H4 (cell line): ENCODE measurements at places on chromosomes 2 and 18.

DNA sequence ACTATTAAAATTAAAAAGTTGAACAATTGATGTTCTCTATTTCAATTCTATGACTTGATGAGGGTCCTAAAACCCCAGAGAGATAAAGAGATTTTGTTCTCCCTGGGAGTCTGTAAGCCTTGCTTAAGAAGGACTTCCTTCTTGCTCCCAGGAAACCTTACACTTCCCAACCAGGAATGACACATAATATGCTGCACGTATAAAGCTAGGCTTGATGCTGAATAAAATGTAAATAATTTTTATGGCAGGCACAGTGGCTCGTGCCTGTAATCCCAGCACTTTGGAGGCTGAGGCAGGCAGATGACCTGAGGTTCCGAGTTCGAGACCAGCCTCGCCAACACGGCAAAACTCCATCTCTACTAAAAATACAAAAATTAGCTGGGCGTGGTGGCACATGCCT lies 27.8 kb downstream of the SPIRE1 start:
- DNase-seq = peak; percentile 27

DNA sequence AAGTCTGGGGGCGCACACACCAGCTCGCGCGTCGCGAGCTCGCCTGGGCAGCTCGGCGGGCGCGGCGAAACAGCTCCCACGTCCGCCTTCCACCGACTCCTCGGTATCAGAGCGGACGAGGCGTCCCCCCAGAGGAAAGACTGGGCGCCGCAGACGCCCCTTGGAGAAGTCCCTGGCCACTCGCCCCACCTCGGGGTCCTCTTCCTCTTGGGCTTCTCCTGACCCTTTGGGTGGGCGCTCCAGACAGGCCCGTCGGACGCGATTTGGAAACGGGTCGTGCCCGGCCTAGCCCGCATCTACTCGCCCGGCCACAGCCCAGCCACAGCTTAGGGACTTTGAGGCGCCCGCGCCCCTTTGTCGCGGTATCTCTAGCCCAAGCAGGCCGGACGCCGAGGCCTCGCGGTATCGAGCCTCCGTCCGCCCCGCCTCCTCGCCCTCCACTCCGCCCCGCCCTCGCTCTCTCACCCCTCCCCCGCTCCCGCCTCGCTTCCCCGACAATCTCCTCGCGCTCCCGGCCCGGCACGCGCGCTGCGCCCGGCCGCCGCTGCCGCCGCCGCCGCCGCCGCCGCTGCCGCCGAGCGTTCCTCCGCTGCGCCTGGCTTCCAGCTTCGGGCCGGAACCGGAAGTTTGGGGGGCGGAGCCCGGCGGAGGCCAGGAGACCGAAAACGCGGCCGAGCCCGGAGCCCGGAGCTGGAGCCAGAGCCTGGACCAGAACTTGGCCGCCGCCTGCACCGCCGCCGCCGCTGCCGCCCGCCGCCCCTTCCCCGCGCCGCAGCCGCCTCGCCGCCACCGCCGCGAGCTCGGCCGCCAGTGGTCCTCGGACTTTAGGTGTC lies 749 bp upstream of the ACVR2A start:
- DNase-seq = peak; percentile 76

DNA sequence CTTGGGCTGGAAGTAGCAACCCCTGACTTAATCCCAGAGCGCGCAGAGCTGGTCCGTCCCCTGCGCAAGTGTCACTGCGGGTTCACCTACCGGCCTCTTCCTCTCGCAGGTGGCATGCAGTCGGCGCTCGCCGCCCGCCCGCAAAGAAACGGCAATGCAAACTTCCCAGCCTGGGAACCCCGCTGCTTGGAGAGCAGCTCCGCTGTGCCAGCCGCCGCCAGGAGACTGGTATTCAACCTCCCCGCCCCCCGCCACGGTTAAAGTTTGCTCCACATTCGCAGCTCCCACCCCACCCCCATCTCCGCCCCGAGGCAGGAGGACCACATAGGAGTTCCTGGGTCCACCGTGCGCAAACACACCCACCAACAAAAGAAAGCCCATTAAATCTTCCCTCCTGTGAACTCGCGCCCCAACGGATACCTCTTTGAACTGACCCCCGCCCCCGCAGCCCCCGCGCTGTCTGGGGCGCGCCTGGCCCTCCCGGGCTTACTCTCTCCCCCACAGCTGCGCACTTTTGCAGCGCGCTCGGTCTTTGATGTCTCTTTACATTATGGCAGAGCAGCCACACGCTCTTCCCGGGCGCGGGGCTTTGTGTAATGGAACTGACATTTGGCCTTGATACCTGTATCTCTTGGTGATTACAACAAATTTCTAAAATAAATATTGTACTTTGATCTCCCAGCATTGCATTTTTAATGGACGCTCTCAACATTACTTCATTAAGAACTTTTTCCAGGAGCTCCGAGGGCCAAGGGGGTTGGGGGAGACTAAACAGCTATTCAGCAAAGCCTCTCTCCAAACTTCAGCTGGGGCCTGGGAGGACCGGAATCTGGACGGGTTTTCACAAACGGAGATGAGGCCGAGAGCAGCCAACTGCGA lies 3.1 kb upstream of the SP5 start:
- no peak for DNase-seq

DNA sequence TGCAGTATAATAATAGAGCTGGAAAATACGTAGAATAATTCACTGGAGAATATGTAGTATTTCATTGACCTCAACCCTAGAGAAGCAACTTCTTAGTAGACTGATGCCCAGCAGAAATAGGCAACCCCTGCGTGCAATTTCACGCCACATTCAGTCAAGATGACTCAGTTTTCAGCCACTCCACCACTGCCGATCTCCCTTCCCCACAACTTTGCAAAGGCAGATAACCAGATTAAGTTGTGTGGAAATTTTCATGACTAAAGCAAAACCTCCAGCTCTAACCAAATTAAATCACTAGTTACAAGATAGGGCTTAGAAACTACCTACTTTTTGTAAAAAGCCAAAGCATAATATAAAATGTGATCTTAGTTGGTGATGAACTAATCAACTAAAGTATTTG lies 63.3 kb upstream of the STK17B start:
- peak; percentile 45 for DNase-seq

GRCh38 chr2:224570328-224570993 lies 14.7 kb downstream of the CUL3 start:
- no peak for DNase-seq

- DNase-seq = no peak
Measured at GRCh38 chr2:143480601-143481236, 351.5 kb downstream of the ARHGAP15 start.

DNA sequence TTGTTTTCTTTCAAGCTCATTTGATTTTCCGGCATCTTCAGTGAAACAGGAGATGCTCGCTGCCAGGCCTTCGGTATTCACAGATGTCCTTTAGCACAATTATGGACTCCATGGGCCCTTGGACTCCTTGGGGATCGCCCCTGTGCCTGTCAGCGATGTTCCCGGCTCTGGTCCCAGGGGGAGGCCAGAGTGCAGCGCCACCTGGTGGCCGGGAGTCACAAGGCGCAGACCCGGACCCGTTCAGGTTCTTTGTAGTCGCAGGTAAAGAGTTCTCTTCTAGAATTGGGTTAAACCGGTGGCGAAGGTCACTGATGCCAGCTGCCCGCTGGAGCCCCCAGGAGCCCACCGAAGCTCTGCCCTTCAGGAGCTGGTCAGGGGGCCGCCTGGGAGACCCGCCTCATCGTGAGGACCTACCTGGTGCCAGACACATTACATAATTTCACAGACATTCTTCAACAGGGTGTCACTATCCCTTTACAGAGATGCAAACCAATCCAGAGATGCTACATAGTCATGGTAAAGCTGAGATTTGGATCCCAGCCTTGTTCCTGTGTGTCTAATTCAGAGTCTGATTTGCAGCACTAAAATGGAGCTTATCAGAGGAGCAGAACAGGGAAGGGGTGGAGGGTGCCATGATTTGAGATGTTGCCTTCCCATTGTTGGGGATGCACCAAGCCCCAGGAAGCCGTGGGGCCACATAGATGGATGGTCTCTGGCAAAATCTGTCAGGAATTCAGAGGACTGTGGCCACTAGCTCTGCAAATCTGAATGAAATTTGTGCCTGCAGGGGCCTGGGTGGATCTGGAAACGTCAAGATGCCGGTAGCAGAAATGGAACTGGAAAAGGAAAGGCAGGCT lies 6.0 kb upstream of the INPP5D start:
- DNase-seq = peak; percentile 28

DNA sequence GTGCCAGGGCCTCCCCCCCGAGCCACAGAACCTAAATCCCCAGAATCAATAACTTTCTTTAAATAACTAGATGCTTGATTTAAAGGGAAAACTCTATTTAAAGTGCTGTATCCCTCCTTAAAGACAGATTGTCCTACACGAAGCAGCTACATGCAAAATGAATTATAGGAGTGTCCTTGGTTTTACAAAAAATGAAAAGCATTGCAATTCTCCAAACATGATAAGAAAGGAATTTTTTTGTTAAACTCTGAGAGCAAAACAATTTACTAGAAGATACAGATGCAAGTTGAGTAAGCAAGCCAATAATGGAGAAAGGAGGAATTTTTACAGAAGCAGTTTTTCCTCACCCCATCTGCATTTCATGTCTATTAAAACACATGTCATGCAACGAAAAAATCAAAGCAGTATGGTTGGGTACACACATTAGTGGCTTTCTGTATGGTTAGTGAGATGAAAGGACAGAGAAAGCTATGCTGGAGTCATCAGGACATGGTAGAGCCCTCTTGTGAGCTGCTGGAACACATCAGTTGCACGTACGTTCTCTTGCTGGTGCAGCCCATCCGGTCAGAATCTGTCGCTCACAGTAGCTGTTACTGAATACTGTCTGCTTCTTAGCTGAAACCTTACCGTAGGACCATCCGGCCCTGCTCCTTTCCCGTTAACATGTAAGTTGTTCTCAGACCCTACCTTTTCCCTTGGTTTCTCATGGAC lies 25.9 kb upstream of the STEAP3 start:
- no peak for DNase-seq

DNA sequence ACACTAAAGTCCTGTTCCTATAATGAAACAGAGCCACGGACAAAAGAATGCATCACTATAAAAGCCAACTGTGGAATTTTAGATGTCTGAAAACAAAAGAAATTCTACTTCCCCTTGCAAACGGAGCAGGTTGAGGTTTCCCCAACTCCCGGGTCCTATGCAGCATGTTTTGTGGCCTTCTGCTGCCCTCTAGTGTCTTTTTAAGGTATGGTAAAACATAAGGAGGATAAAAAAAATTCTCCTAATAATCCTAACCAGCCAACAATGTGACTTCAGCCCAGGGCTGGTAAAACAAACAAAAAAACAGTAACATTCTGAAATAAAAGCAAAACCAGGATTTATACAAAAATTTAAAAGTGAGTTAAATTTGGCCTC lies 539.5 kb downstream of the NRXN1 start:
- DNase-seq = peak; percentile 64

- DNase-seq = peak; percentile 94
Measured at GRCh38 chr2:8090748-8091700, 590.8 kb upstream of the ID2 start.

DNA sequence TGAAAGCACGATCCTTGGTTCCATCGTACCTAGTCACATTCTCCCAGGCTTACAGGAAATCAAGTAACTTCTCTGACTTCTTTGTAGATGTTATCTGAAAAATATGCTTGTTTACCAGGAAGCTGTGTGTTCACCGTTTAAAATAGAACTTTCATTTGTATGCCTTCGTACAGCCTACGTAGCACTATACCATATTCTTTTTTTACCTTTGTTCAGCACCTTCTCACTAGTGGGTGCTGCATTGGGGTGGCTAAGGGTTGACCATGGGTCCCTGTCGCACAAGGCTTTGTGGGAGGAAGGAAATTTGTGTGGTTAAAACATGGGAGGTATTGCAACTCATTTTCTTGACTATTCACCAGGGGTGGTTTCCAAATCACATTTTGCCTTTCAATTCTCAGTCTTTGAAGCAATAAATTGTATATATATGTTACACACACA lies 16.6 kb downstream of the MALT1 start:
- no peak for DNase-seq

- no peak for DNase-seq
Measured at GRCh38 chr18:65227970-65228369, 522.8 kb upstream of the CDH7 start.

GRCh38 chr2:62741954-62742722 lies 36.6 kb downstream of the EHBP1 start:
- no peak for DNase-seq

GRCh38 chr2:158120102-158120501 lies 18.4 kb downstream of the UPP2 start:
- DNase-seq = no peak

DNA sequence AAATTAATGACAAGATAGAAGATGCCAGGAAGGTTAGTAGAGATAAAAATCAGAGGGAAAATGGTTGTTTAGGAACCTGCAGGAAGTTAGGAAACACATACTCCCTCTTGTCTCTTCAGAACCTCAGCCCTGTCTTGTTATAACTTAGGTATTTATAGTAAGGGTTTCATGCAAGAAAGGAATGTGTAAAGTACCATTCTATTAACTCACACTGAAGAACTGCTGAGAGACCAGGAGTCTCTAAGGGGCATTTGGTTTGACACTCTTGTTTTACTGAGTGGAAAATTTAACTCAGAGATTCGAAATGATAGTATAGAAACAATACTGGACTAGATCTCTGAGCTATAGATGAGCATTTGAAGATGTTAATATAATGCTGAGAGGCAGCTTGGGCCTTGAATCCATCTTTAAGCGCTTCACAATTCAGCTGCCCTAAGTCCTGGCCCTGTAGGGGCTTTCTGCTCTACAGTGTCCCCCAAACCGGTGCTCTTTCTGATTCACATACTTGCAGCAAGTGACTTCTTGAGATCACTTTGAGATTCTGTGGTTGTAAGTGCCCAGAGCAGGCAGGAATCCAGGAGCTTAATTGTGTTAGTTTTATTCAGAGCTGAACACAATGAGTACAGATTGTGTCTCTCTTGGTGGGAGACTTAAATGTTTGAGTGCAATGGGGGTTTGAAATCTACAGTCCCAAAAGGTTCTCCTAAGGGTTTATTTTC lies 235.0 kb upstream of the RGPD4 start:
- DNase-seq = no peak

DNA sequence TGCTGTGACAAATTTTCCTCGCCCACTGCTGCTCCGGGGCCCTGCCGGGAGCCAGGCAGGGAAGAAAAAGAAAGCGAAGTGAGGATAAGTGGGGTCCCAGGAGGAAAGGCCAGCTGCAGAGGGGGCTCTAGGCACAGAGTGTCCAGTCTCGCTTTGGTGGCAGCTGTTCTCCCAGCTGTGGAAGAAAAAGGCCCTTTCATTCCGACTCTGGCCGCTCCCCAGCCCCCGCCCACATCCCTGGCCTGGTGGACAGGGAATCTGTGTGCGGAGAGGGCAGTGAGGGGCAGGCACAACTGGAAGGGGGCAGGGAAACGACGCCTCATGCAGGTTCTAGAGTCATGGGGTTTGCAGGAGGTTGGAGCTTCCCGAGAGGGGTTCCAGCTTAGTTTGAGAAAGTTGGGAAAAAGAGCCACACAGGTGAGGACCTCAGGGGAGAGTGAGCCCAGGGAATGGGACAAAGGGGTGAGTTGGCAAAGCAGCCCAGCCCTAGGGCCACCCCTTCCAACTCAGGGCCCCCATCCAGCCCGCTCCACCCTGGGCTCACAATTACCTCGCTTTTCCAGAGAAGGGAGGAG lies 1.8 kb downstream of the RTKN start:
- DNase-seq = peak; percentile 41

- no peak for DNase-seq
Measured at GRCh38 chr18:49214058-49214457, 246.4 kb downstream of the DYM start.
